SW 1271 (cell line): ENCODE measurements at places on chromosomes 4 and X.

- DNase-seq, result no peak
Observed at GRCh38 chr4:144572660-144573059, 73.3 kb upstream of the HHIP start.

- no peak for DNase-seq
Observed at GRCh38 chrX:97016106-97016505, 132.4 kb downstream of the RPA4 start.

DNA sequence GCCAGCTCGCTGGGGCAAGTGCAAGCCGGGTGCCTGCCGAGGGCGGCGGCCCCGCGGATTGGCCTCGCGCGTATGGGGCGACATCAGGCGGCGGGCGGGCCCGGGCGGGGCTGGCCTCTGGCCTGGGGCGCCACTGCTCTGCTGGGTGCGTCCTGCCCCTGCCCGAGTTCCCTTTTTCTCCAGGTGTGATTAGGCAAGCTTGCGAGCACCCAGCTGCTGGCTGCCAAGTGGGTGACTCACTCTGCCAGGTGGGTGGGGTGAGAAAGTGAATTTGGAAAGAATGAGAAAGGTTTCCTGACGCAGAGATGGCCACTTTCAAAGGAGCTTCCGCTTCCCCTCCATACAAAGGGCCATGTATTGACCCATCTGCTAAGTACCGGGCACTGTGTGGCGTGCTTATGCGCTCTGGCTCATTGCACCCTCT is 32.5 kb downstream of the FGFBP1 start:
- no peak for DNase-seq

GRCh38 chr4:3369781-3370674 is 71.7 kb upstream of the HGFAC start:
- DNase-seq, result no peak

DNA sequence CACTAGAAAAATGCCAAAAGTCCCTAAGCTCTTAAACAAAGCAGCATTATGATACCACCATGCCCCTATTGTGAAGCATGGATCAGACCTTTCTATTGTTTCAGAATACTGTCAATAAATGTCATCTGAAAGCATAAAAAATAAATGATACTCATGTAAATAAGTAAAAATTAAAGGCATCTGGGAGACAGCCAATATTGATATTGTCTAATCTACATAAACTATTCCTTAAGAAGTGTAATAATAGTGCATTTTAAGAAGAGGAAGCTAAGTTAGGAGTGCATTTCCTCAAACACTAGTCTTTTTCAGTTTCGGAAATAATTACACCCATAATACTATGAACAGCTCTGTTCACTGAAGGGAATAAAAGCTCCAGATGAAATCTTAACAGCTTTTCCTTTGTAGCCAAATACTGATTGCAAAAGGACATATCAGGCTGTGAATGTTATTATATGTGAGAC is 181.6 kb downstream of the SPOCK3 start:
- DNase-seq, result no peak

DNA sequence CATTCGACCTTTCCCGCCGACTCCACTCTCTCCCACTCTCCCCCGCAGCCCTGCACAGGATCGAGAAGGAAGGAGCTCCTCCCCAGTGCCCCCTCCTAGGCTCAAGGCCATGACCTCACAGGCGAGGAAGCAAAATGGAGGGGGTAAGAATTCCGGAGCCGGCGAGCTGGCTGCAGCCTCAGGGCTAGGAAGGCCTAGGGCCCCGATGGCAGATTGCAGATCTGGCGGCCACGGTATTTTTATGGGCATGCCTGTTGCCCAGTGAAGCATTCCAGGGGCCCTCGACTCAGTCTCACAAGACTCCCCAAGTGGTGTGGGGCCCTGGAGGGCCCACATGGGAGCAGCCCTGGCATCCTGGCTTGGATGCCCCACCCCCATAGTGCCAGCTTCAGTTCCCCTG is 942 bp upstream of the L1CAM start:
- no peak for DNase-seq

DNA sequence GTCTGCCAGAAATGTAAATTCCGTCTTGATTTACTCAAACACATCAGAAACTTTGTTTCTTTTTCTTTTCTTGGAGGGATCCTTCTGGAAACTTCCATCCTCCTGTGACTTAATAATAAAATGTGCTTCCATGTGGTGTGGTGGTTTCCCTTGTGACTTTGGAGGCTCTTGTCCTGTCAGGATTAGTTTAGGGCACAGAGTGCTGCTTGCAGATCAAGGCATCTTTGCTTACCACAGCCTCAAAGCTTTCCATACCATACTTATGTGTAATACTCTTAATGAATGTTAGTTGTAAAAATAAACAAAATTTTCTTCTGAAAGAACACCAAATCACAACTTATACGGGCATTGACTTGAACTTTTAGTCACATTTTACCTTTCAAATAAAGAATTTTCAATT is 27.4 kb downstream of the GBA3 start:
- no peak for DNase-seq
